ENCODE measurements at places on chromosomes 2 and 18.

- H3K4me3 ChIP-seq = no peak overlapping the region
- no peak overlapping the region for H3K27ac ChIP-seq
- H3K27me3 ChIP-seq = no peaks in the 10 kb centered on the region
- H3K4me1 ChIP-seq = peaks cover 6% of the 10 kb centered on the region
Measured at GRCh38 chr2:167134381-167135072, 246.2 kb downstream of the XIRP2 start.

DNA sequence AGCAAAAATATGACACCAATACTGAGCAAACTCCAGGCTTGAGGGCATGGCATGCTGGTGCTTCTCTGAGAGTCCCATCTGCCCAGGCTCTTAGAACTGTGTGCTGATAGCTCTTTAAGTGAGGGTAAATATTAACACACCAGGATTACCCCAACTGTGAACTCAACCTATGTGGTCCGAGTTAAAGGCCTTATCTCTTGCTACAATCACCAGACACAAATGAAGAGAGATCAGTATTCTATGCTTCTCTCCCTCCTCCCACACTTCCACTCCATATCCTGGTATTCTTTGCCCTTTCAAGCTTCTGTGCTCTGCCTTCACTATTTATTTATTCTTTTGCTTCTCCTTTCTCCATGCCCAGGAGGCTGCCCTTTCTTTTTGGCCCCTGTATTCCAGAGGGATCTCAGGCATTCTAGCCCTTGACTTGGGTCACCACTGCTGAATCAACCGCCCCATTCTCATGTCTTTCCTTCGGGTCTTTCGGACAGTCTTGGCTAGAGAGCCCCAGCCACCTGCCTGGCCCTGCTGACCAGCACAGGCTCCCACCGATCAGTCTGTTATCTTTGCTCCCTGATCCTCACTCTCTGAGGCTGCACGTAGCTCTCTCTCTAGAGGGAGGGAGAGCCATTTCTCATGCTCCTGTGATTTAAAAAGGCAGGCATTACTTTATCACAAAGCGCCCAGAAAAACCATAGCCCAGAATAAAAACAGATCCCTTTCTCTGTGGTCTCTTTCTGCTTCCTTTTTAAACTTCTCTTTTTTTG, 17.2 kb upstream of the HK2 start:
- no peak overlapping the region for H3K4me3 ChIP-seq
- no peaks in the 10 kb centered on the region for H3K36me3 ChIP-seq
- no peak for DNase-seq
- peaks cover 3% of the 10 kb centered on the region for H3K4me1 ChIP-seq
- no peaks in the 10 kb centered on the region for H3K27me3 ChIP-seq
- no peak overlapping the region for H3K27ac ChIP-seq

DNA sequence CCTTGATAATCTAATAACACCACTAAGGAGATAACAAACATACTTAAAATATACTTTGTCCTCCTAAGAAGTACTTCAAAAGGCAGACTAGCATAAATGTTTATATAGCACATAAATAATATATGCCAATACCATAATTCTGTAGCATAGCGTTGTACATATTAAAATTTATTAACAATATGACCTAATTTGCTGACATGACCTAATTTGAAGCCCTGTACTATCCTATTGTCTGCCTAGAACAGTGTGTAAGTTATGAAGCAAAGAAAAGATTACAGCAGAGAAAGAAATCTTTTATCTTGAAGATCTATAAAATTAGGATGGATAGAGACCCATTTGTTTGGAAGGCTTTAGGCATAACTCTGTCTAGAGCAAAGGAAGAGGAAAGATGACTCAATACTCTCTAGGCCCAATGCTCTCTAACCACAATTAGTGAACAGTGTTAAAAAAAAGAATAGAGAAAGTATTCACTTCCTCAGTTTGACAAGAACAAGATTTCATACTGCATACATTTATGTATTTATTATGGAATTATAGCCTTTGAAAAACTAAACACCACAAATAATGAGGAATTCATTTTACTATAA, 231.3 kb downstream of the ZRANB3 start:
- no peaks in the 10 kb centered on the region for H3K4me1 ChIP-seq
- H3K4me3 ChIP-seq = no peak overlapping the region
- H3K27ac ChIP-seq = no peak overlapping the region

- H3K27ac ChIP-seq = no peak overlapping the region
- H3K4me3 ChIP-seq = no peak overlapping the region
- DNase-seq = no peak
- H3K4me1 ChIP-seq = no peaks in the 10 kb centered on the region
- no peaks in the 10 kb centered on the region for H3K36me3 ChIP-seq
Measured at GRCh38 chr18:55864281-55864680, 276.3 kb upstream of the TCF4 start.

GRCh38 chr18:4639628-4640310, 184.7 kb upstream of the DLGAP1 start:
- H3K27me3 ChIP-seq = no peaks in the 10 kb centered on the region
- H3K4me3 ChIP-seq = no peak overlapping the region
- DNase-seq = no peak
- H3K27ac ChIP-seq = no peak overlapping the region

GRCh38 chr2:84121-84520, 37.8 kb upstream of the FAM110C start:
- no peak overlapping the region for H3K27ac ChIP-seq
- H3K27me3 ChIP-seq = no peaks in the 10 kb centered on the region
- no peak overlapping the region for H3K4me3 ChIP-seq
- H3K36me3 ChIP-seq = no peaks in the 10 kb centered on the region
- DNase-seq = no peak

- H3K27me3 ChIP-seq = peaks cover 56% of the 10 kb centered on the region
- H3K4me3 ChIP-seq = no peak overlapping the region
- no peak for DNase-seq
- H3K4me1 ChIP-seq = peaks cover 32% of the 10 kb centered on the region
Measured at GRCh38 chr2:205680903-205681302, 1.4 kb upstream of the NRP2 start.

DNA sequence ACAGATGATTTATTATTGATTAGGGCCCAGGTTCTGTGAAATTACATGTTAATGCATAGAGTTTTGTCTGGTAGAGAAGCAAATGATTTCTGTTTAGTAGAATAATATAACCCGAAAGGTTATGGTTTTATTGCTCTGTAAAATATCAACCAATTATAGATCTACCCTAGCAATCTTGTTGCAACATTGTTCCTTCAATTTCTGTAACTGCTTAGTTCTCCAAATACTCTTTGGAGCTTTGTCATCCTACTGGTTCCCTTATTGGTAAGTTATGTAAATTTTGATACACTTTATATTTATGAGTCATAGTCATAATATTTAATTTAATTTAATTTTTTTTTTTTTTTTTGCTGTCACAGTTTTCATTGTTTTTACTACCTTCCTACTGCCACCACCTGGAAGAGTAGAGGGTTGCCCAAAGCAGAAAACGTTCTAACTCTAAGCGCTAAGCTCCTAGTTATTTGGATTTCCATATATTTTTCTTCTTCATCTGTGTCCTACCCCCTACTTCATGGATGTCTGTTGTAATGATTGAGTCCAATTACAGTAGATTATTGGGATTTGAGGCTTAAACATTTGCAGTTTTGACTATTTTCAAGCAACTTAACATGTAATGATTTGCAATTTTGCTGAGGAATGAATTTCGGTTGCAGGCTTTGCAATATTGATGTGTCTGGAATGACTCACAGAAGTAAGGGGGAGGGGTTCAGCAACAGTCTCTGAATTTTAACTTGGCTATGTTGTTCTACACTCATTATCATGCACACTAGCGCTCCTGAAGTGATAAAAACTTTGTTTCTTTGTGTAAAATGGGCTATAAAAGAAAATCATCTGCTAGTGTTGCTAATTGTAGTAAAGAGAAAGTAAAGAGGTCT, 51.1 kb downstream of the NABP1 start:
- no peak overlapping the region for H3K4me3 ChIP-seq
- DNase-seq = no peak
- no peaks in the 10 kb centered on the region for H3K36me3 ChIP-seq
- H3K27me3 ChIP-seq = peaks cover 10% of the 10 kb centered on the region

GRCh38 chr18:54792079-54792478, 36.2 kb upstream of the RAB27B start:
- peaks cover 5% of the 10 kb centered on the region for H3K27me3 ChIP-seq
- DNase-seq = no peak
- H3K4me1 ChIP-seq = no peaks in the 10 kb centered on the region
- H3K36me3 ChIP-seq = no peaks in the 10 kb centered on the region
- H3K4me3 ChIP-seq = no peak overlapping the region
- H3K27ac ChIP-seq = no peak overlapping the region

GRCh38 chr2:24768601-24769000, 24.6 kb downstream of the PTRHD1 start:
- H3K27ac ChIP-seq = no peak overlapping the region
- H3K4me3 ChIP-seq = no peak overlapping the region
- H3K36me3 ChIP-seq = peaks cover 13% of the 10 kb centered on the region
- H3K27me3 ChIP-seq = no peaks in the 10 kb centered on the region
- peaks cover 6% of the 10 kb centered on the region for H3K4me1 ChIP-seq
- DNase-seq = no peak

DNA sequence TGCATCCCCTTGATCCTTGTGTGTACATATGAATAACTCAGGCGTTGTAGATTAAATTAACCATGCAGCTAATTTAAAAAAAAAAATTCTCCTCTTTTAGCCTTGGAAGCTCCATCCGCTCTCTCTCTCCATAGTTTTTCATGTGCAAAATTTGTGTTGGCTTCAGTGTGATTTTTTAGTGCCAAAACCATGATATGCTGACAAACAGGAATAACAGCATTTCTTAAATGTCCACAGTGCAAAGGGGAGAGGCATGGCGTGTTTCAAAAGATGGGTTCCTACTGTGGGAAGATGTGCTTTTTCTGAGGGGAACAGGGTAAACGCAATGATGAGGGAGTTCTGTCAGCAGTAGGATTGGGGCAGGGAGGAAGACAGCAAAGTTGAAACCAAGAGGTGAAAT, 247.0 kb downstream of the ICOS start:
- no peak for DNase-seq
- H3K27ac ChIP-seq = no peak overlapping the region
- peaks cover 9% of the 10 kb centered on the region for H3K4me1 ChIP-seq
- no peak overlapping the region for H3K4me3 ChIP-seq
- H3K36me3 ChIP-seq = no peaks in the 10 kb centered on the region
- H3K27me3 ChIP-seq = peaks cover 7% of the 10 kb centered on the region

GRCh38 chr2:218129458-218130135, 3.8 kb downstream of the CXCR2 start:
- no peak for DNase-seq
- H3K4me3 ChIP-seq = no peak overlapping the region
- peaks cover 2% of the 10 kb centered on the region for H3K4me1 ChIP-seq
- no peak overlapping the region for H3K27ac ChIP-seq
- peaks cover 24% of the 10 kb centered on the region for H3K27me3 ChIP-seq
- no peaks in the 10 kb centered on the region for H3K36me3 ChIP-seq

GRCh38 chr2:25304321-25304720, 37.4 kb downstream of the DNMT3A start:
- peaks cover 75% of the 10 kb centered on the region for H3K4me1 ChIP-seq
- no peak for DNase-seq
- H3K27me3 ChIP-seq = no peaks in the 10 kb centered on the region

GRCh38 chr2:220451438-220451837, 824.0 kb downstream of the SLC4A3 start:
- no peaks in the 10 kb centered on the region for H3K4me1 ChIP-seq
- H3K27ac ChIP-seq = no peak overlapping the region
- no peak for DNase-seq
- H3K4me3 ChIP-seq = no peak overlapping the region
- H3K36me3 ChIP-seq = no peaks in the 10 kb centered on the region

DNA sequence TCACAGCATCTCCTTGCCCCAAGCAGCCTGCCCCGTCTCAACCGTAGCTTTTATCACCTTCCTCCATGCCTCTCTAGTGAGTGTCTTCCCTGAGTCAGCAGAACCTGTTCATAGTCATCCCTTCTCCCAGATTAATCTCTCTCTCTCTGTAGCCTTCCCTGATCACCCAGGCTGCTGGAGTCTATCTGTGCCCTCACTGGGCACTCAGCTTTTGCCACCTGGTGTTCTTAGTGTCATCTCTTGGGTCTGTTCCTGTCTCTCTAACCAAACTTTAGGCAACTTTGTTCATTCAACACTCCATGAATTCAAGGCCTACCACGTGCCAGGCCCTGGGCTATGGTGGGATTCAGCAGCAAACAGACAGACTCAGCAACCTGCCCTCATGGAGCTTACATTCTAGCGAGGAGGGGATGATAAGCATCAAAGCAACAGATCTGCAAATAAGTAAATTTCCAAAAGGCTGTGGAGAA, 159.1 kb downstream of the SMAD7 start:
- DNase-seq = no peak
- H3K36me3 ChIP-seq = no peaks in the 10 kb centered on the region
- no peak overlapping the region for H3K4me3 ChIP-seq

Data from activated naive CD8-positive, alpha-beta T cell treated with anti-CD3 and anti-CD28 coated beads for 36 hours (primary cell).